Fibroblast of lung (primary cell): ENCODE measurements at places on chromosomes 3 and 15.
A peak's percentile ranks its signal among the peaks of the same experiment; 100 is the strongest.

- DNase-seq: peak; percentile 1
- H3K4me3 ChIP-seq: no peak overlapping the region
- no peak overlapping the region for H3K27ac ChIP-seq
- no peaks in the 10 kb centered on the region for H3K4me1 ChIP-seq
- no peaks in the 10 kb centered on the region for H3K36me3 ChIP-seq
These were observed 233.2 kb upstream of the SEMA6D start for GRCh38 chr15:47484059-47484458.

DNA sequence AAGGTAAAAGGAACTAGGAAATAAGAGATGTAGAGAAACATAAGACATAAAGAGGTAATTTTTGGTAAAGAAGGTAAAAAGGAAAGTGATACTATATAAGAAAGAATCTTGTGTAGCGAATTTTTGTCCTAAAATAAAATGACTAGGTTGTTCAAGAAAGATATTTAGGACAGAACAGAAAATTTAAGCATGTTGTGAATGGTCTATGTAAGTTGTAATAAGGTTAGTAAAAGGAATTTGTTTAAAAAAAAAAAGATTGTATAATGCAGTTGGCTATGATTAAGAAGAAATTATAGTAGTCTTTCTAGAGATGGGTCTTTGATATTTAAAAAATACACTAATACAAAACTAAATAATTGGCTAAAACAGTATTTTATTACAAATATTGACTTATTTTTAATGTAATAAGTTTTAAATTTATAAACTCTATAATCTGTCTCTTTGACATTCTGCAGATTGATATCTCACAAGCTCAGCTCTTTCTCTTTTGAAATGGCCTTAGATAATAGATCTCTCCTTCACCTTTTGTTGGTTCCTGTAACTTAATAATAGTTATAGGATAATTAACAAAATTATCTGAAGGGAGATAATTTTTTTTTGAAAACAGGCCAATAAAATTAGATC, 3.7 kb upstream of the SLC41A3 start:
- H3K4me3 ChIP-seq: no peak overlapping the region
- no peaks in the 10 kb centered on the region for H3K36me3 ChIP-seq
- H3K4me1 ChIP-seq: no peaks in the 10 kb centered on the region
- H3K27ac ChIP-seq: no peak overlapping the region
- no peaks in the 10 kb centered on the region for H3K27me3 ChIP-seq
- no peak for DNase-seq

GRCh38 chr3:162034368-162034767, 537.8 kb downstream of the OTOL1 start:
- H3K27ac ChIP-seq: no peak overlapping the region
- H3K27me3 ChIP-seq: no peaks in the 10 kb centered on the region
- no peaks in the 10 kb centered on the region for H3K36me3 ChIP-seq

GRCh38 chr15:99994849-99995248, 261.6 kb upstream of the LYSMD4 start:
- no peak overlapping the region for H3K27ac ChIP-seq
- DNase-seq: no peak
- H3K4me1 ChIP-seq: no peaks in the 10 kb centered on the region
- H3K27me3 ChIP-seq: no peaks in the 10 kb centered on the region
- H3K4me3 ChIP-seq: no peak overlapping the region

GRCh38 chr3:190486908-190487607, 26.8 kb upstream of the IL1RAP start:
- H3K27ac ChIP-seq: no peak overlapping the region
- H3K4me1 ChIP-seq: no peaks in the 10 kb centered on the region
- DNase-seq: no peak

GRCh38 chr3:111589303-111590142, 5.6 kb downstream of the ZBED2 start:
- H3K27ac ChIP-seq: no peak overlapping the region
- no peaks in the 10 kb centered on the region for H3K36me3 ChIP-seq
- DNase-seq: peak; percentile 72
- H3K4me3 ChIP-seq: no peak overlapping the region
- H3K27me3 ChIP-seq: no peaks in the 10 kb centered on the region
- peaks cover 8% of the 10 kb centered on the region for H3K4me1 ChIP-seq

- H3K27ac ChIP-seq: peak overlapping the region; percentile 9
- H3K36me3 ChIP-seq: peaks cover 16% of the 10 kb centered on the region
- peaks cover 28% of the 10 kb centered on the region for H3K4me1 ChIP-seq
These were observed 7.6 kb downstream of the SMAD3 start for GRCh38 chr15:67072958-67073357.

GRCh38 chr15:67863442-67863987, 23.7 kb upstream of the RNU6-1 start:
- H3K27ac ChIP-seq: no peak overlapping the region
- H3K4me3 ChIP-seq: peak overlapping the region; percentile 45
- no peaks in the 10 kb centered on the region for H3K4me1 ChIP-seq
- DNase-seq: peak; percentile 72

DNA sequence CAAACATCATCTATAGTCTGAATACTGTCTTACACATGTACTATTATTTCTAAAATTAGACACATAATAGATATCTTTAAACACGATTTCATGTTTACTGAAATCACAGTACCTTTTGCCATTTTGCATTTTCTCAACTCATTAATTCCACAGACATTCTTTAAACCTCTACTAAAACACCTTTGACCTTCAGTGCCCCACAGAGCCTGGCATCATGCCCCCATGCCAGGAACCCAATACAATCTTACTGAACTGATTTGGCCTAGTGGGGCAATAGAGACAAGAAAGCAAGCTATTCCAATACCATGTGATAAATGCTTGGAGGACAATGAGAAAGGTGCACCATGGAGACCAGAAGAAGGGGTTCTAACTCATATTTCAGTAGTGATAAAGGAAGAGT, 19.3 kb upstream of the GUCA1C start:
- no peak overlapping the region for H3K4me3 ChIP-seq
- no peak for DNase-seq
- H3K27me3 ChIP-seq: no peaks in the 10 kb centered on the region
- H3K4me1 ChIP-seq: no peaks in the 10 kb centered on the region
- H3K27ac ChIP-seq: no peak overlapping the region

GRCh38 chr3:186185194-186185787, 76.4 kb upstream of the ETV5 start:
- DNase-seq: no peak
- no peak overlapping the region for H3K27ac ChIP-seq
- H3K36me3 ChIP-seq: no peaks in the 10 kb centered on the region
- H3K4me3 ChIP-seq: no peak overlapping the region

GRCh38 chr3:100761211-100761942, 52.1 kb downstream of the TFG start:
- H3K4me3 ChIP-seq: no peak overlapping the region
- no peaks in the 10 kb centered on the region for H3K36me3 ChIP-seq

DNA sequence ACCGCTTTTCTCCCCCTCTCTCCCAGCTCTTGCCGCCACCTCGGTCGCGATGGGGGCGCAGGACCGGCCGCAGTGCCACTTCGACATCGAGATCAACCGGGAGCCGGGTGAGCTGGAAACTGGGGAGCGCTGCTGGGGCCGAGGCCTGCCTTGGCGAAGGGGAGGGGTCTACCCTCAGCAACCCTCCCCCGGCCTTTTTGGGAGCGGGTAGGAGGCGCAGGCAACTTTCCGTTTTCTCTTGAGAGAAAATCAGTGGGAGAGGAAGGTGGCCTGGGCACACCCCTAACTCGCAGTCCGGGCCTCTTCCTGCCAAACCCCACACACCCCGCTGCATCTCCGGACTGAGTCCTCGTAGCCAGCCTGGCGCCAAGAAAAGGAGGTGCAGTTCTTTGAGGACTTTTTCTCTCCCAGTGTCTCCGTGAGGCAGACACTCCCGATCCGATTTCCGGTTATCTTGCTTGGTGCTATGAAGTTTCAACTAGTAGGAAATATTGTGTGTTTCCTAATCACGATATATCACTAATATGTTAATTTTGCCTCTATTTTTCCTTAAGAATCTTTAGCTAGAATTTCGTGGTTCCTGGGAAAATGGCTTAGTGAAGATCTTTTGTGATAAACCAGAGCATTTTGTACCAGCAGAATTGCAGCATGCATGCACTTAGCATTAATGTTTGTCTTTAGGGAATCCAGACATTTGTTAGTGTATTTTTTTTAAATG, 631 bp downstream of the NKTR start:
- DNase-seq: peak; percentile 77
- no peaks in the 10 kb centered on the region for H3K36me3 ChIP-seq
- no peaks in the 10 kb centered on the region for H3K27me3 ChIP-seq
- H3K27ac ChIP-seq: peak overlapping the region; percentile 76

DNA sequence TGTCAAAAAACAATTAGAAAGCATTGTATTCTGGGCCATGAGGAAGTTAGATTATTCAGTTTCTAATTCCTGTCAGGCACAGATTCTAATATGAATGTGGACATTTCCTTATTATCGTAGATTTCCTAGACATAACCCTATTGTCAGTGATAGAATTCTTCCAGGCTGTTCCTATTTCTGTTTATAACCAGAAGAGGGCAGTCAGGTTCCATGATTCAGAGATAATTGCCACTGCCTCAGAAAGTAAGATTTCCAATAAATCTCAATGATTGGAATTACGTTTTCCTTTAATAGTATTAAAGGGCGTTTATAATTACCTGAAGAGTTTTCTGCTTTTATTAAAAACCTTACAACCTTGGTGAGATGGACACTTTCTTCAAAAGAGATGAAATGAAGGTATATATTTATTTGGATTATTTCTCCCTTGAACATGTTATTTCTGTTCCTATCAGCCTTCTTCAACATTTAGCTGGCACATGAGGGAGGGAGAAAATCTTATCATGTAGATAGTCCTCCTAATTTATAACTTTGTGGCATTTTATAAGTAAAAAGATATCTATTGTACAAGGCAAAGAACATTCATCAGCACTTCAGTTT, 439.2 kb downstream of the MCTP2 start:
- no peak overlapping the region for H3K4me3 ChIP-seq
- peak; percentile 74 for DNase-seq
- no peaks in the 10 kb centered on the region for H3K36me3 ChIP-seq
- peaks cover 2% of the 10 kb centered on the region for H3K4me1 ChIP-seq
- H3K27ac ChIP-seq: no peak overlapping the region

DNA sequence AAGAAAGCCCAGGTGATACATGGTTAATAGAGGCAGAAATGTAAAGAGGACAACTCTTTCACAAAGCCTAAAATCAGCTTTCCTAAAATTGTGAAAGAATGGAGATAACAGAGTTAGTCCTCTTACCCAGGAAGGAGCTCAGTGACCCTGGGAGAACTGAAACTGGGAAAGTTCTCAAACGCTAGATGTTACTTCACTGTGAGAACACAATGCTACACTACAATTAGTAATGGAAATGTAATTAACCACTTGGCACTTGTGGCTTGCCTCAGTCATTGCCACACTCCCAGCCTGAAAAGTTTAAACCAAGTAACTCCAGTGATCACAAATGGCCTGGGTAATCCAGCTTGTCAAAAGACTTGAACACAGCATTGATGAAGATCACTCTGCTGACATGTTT, 102.7 kb upstream of the FGF7 start:
- no peak for DNase-seq
- no peaks in the 10 kb centered on the region for H3K36me3 ChIP-seq
- no peaks in the 10 kb centered on the region for H3K4me1 ChIP-seq
- H3K27me3 ChIP-seq: no peaks in the 10 kb centered on the region
- H3K27ac ChIP-seq: no peak overlapping the region
- no peak overlapping the region for H3K4me3 ChIP-seq

DNA sequence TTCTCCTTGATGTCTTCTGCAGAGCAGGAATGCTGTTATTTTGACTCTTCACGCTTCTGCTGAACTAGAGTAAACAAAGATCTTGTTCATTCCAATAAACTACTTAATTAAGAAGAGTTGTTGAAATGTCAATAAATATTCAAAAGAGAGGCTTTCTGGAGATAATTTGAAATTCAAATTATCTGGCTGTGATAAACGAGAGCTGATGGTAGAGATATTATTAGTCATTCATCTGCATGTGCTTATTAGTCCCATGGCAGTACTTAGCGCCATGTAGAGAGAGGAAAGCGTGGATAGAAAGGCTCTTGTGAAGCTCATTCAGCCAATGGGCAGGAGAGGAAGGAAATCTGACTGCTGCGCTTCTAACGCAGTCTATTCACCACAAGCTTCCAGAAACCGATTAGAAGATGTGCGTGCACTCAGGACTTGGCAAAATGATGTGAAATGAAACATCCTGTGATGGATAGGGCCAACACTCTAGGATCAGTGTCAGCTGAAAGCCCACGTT, 251.1 kb downstream of the GABRB3 start:
- no peaks in the 10 kb centered on the region for H3K36me3 ChIP-seq
- H3K27ac ChIP-seq: no peak overlapping the region
- no peaks in the 10 kb centered on the region for H3K27me3 ChIP-seq
- DNase-seq: no peak
- H3K4me3 ChIP-seq: no peak overlapping the region

GRCh38 chr3:179744667-179745066, 91.8 kb downstream of the USP13 start:
- DNase-seq: no peak
- H3K27me3 ChIP-seq: no peaks in the 10 kb centered on the region
- H3K27ac ChIP-seq: no peak overlapping the region
- H3K36me3 ChIP-seq: peaks cover 5% of the 10 kb centered on the region
- no peak overlapping the region for H3K4me3 ChIP-seq

- no peak overlapping the region for H3K27ac ChIP-seq
- DNase-seq: no peak
- H3K4me3 ChIP-seq: no peak overlapping the region
- H3K36me3 ChIP-seq: no peaks in the 10 kb centered on the region
- H3K27me3 ChIP-seq: no peaks in the 10 kb centered on the region
These were observed 26.3 kb downstream of the CLDN16 start for GRCh38 chr3:190414297-190414696.

DNA sequence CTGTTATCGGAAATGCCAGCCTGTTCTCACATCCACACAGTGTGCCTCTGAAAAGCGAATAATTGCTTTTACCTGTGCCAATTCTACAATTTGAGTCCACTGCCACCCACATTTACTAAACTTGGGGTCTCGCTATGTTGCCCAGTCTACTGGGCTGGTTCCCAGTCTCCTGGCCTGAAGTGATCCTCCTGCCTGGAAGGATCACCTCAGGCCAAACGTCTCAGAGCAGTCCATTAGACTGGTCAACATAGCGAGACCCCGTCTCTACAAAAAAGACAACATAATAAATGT, 827 bp upstream of the INO80 start:
- H3K4me3 ChIP-seq: peak overlapping the region; percentile 99
- no peaks in the 10 kb centered on the region for H3K27me3 ChIP-seq
- H3K4me1 ChIP-seq: peaks cover 3% of the 10 kb centered on the region
- peak overlapping the region; percentile 99 for H3K27ac ChIP-seq
- DNase-seq: no peak

DNA sequence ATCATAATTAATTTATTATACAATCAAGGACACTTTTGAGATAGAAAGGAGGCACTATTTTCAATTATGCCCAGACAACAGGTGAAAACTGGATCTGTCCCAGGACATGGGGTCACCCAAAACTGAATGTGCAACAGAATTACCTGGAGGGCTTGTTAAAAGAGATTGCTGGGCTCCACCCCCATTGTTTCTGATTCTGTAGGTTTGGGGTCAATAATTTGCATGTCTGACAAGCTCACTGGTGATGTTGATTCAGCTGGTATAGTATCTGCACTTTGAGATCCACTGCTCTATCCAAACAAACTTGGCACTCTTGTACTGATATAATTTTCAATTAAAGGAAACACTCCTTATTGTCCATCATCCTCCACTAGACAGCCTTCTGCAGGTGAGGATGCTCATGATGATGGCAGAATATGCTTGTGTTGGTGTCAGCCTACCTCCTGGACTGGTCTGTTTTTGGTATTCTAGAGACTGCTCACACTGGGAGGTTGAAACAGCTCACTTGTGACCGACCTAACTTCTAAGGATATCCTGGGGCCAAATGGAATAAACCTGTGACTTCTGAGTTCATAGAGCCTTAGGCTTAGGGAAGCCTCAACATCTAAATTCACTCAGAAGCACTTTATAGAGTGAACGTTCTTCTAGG, 2.2 kb downstream of the P2RY14 start:
- no peaks in the 10 kb centered on the region for H3K36me3 ChIP-seq
- no peak overlapping the region for H3K27ac ChIP-seq
- H3K4me3 ChIP-seq: no peak overlapping the region
- no peaks in the 10 kb centered on the region for H3K27me3 ChIP-seq
- DNase-seq: no peak
- H3K4me1 ChIP-seq: no peaks in the 10 kb centered on the region
